HTR-8/SVneo (cell line): ENCODE measurements at places on chromosomes 7 and 10.

GRCh38 chr7:25926009-25926408 is 226.0 kb upstream of the NFE2L3 start:
- DNase-seq: no peak

- DNase-seq: no peak
Measured at GRCh38 chr10:110107887-110108286, 99.5 kb upstream of the MXI1 start.

DNA sequence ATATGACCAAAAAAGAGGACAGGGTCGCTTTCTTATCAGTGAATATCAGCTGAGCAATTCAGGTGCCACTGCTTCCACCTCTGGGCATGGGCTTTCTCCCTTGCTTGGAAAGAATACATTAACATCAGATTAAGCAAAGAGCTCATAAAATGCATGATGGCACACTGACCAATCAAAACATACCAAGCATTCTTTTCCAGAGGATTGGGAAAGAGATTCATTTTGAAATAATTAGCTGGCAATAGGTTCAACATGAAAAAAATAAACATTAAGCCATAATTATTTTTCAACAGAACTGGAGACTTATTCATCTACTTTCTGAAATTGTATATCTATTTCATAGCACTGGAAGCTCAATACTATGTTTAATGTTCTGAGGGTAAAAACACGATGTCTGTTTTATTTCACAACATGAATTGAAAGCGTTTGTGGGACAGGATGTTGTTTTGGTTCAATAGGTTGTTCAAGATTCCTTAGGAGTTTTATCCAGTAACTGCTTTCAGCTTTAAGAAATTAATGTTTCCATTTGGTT is 53.2 kb downstream of the TFAM start:
- no peak for DNase-seq

DNA sequence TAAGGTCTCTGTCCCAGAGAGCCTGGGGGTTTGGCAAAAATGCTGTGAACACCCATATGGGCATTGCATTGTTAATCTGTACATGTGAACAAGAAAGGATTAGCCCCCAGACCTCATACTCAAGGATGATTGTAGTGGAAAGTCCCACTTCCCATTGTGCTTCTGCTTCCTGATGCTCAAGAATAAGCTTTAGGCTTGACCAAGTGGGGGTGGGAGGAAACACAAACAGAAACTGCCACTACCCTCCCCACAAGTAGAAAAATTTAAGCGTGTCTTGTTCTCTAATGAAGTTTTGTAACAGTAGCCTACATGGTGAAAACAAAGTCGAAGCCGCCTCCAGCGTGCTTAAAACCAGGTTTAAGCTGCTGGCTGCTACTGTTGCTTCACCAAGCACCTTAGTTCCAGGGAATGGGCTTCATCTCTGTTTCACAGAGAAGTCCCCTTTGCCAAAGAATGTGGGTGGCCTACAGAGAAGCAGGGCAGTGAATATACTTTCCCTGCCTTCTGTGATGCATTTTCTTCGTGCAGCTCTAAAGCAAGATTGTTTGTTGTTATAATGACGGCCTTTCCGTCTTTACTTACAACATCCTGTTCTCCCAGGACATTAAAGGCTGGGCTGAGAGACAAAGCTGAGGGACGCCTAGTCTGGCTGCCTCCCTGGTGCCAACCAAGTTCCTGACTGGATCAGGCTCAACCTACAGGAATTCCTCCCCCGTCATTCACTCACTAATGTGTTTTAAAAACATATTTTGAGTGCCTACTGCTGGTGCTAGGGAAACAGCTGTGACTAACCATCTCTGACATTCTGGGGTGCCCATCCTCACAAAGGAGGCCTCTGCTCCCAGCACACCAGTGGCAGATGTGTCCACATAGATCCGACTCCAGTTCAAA is 32.1 kb upstream of the CCSER2 start:
- peak; percentile 37 for DNase-seq

DNA sequence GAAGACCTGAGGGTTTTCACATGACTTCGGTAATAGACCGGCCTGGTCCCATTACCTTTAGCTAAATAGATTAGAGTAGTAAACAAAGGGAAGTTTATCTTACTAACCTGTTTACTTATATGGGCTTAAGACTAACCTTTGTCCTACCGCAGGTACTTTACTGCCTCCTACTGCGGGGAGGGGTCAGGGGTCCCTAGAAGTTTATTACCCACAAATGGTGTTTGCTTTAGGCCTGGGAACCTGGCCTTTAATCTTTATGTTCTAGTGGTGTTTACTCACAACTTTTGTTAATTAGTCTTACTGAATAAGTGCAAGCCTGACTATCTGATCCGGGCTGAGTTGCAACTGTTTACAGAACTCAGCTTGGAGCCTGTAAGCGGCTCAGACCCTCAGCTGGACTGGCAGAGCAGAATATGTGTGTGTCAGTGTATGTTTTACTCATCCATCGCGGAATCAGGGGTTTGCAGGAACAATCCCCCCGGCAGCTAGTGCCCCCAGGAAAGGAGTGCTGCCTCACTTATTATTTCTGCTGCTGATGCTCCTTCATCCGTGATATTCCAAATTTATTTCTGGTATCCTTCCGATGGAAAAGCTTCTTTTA is 578.9 kb upstream of the SEMA3D start:
- DNase-seq: no peak

DNA sequence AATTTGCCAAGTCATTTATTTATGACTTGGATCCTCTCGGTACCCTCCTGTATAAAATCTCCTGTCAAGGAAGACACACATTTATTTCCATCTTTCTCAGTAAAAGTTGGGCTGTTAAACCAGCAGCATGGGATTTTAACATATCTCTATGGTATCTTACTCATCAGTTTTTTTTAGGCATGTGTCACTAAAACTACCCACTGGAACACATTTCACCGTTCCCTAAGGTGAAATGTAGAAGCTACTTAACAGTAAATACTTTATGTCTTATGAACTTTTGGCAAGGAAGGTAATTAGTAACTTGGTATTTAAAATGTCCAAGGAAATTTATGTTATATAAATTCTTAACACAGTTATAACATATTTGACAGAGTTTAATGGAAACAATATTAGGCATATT is 152.5 kb upstream of the HDAC9 start:
- no peak for DNase-seq

DNA sequence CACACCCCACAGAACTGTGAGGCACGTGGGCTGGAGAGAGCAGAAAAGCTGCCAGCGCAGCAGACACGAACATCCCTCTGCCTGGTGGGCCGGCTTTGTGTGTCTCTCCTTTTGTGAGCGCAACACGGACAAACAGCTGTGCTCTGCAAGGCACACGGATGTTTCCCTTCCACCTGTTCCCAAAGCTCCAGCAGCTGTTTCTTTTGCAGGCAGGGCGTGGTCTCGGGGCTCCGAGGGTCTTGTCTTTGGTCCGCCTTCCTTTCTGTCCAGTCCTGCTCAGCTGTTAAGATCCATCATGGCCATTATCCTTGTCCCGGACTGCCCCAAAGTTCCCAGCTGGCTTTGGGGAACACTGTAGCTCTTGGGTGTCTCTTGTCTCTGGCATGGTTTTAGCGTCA is 32.7 kb upstream of the SH2B2 start:
- no peak for DNase-seq

GRCh38 chr7:16174253-16174652 is 247.1 kb downstream of the CRPPA start:
- no peak for DNase-seq

DNA sequence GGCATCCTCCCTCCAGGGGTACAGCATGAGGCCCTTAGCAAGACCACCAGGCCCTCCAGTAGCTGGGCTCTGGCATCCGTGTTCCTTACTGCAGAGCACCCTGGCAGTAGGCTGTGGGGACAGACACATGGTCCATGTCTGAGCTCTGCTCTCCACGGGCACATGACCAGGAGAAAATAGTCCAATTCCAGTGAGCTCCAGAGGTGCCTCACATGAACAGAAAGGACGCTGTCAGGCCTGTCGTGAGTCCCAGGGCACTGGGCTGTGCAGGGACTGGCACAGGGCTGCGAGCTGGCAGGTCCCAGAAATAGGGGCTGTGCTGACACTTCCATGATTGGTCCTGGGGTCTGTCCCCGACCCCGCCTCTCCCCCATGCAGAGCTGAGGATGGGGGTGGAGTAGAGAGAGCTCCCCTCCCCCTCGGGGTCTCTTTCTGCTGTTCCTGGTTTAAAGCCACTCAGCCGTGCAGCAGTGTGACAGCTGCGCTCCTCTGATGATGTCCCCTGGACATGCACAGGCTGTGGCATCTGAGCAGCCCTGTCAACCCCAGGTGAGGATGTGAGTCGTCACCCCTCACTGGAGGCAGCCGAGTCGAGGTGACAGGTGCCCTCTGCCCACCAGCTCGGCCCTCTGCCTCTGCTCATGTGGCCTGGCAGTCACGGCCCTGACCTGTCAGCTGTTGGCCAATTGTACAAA is 25.2 kb upstream of the ZNF488 start:
- no peak for DNase-seq

DNA sequence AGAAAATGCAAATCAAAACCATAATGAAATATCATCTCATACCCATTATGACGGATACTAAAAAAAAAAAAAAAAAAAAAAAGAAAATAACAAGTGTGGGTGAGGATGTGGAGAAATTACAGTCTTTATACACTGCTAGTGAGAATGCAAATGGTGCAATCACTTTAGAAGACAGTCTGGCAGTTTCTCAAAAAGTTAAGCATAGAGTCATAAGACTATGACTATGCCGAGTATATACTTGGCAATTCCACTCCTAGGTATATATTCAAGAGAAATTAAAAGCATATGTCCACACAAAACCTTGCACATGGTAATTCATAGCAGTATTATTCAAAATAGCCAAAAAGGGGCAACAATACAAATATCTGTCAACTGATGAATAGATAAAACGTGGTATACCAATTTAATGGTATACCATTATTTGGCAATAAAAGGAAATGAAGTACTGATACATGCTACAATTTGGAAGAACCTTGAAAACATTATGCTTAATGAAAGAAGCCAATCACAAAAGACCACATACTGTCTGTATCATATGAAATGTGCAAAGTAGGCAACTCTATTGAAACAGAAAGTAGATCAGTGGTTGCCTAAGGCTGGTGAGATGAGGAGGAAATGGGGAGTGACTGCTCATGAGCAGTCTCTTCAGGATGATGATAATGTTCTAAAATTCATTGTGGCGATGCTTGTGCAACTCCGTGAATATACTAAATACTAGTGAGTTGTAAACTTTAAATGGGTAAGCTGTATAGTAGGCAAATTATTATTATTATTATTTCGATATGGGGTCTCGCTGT is 90.1 kb upstream of the NANOS1 start:
- no peak for DNase-seq

GRCh38 chr7:104482362-104483037 is 154.1 kb downstream of the LHFPL3 start:
- no peak for DNase-seq

GRCh38 chr10:25084447-25084846 is 68.0 kb downstream of the THNSL1 start:
- no peak for DNase-seq

DNA sequence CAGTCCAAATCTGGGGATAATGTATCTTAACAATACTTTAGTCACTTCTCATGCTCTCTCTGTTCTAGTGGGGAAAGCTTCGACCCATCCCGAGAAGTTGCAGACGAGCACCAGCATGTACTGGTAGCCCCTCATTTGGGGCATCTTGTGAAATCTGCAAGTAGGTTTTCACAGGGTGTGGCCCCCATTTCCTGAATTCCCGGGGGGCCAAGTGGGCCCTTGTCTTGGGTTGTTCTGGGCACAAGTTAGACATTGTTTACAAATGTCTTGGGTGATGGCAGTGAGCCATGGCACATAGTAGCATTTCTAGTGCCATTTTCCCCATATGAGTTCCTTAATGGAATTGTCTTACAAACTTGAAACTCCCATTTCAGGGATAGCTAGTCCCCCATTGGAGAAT is 216.7 kb upstream of the KCND2 start:
- no peak for DNase-seq

DNA sequence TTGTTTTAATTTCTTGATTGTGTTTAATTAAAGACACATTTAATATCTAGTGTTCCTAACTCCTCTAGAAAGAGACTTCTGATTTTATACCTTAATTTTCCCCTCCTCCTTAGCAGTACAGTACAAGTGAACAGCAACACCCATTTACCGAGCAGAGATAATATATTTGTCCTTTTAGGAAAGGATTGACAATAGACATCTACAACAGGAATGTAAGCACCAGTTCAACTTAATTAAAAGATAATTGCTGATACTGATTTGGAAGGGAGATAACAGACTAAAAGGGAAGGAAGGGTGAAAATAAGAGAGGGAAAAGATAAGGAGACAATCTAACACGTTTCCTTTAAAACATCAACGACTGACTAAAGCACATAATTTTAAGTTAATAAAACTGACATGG is 119.3 kb downstream of the SRPK2 start:
- DNase-seq: peak; percentile 11
